Hematopoietic multipotent progenitor cell treated with erythropoietin and hydrocortisone succinate and interleukin-3 and kit ligand, for 17 days (in vitro differentiated cells): ENCODE measurements at places on chromosomes 6 and 20.

GRCh38 chr20:45088247-45088646 lies 12.7 kb downstream of the KCNS1 start:
- DNase-seq = no peak

DNA sequence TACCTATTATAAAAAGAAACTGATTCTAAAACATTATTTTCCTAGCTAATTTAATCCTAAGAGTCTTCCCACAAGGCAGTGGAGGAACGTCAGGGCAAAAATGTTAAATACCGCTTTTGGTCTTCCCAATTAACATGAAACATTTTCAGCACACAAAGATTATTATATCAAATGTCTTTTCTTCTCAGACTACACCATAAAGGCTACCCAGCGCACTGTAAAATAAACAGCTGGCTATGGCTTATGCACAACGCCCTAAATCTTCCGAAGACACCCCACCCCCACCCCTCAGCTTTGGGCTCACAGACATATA lies 1.0 kb downstream of the NUDT3 start:
- peak; percentile 29 for DNase-seq

GRCh38 chr6:21999741-22000140 lies 297.1 kb downstream of the PRL start:
- no peak for DNase-seq

DNA sequence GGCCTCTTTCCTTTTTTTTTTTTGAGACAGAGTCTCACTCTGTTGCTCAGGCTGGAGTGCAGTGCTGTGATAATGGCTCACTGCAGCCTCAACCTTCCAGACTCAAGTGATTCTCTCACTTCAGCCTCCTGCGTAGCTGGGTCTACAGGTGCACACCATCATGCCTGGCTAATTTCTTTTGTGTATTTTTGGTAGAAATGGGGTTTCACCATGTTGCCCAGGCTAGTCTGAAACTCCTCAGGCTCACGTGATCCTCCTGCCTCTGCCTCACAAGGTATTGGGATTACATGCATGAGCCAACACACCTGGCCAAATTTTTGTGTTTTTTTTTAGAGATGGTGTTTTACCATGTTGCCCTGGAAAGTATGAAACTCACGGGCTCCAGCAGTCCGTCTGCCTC lies 29.3 kb downstream of the SRC start:
- no peak for DNase-seq

- DNase-seq = no peak
These were observed 67.5 kb downstream of the MTHFD1L start for GRCh38 chr6:150932996-150933395.

DNA sequence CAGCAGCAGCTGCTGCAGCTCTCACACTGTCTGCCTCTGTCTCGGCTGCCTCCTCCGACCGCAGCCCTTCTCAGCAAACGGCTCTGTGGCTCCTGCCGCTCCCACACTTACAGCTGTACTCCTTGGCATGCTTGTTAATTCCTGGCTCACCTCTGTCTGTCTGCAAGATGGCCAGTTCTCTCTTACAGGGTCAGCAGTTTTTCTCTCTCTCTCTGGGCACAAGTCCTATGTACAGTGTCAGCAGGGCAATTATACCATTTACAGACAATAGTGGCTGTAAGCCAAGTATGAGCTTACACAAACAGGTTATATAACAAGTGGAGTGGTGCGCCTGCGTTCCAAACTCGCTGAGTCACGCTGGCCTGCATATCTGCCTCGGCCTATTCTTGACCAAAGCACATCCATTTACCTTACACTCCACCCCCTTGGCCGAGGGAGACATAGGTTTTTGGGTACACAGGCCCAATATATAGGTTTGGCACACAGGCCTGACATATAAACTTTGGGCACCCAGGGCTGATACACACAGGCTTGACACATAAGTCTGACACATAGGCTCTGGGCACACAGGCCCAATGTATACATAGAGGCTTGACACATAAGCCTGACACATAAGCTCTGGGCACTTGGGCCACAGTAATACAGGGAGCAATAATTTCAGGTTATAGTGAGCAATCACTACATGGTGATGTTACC lies 4.4 kb downstream of the ZKSCAN3 start:
- peak; percentile 37 for DNase-seq

DNA sequence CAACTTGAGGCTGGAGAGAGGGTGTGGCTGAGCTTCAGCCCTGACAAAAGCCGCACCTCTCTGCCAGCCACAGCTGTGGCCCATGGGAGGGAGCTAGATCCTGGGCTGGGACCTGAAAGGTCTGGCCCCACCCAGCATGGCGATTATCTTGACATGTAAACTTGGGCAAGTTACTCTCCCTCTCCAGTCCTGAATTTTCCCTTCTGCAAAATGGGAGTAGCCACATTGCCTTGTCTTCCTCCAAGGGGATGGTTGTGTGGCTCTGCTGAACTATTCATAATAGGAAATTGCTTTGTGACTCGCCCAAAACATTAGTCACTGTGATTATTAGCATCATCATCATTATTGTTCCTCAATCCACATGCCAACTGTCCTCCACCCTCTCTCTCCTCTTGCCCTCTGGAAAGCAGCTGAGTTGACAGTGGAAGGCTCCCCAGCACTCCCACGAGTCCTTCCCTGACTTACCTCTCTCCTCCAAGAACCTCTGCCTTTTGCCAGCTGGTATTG lies 23.0 kb upstream of the RBPJL start:
- no peak for DNase-seq

DNA sequence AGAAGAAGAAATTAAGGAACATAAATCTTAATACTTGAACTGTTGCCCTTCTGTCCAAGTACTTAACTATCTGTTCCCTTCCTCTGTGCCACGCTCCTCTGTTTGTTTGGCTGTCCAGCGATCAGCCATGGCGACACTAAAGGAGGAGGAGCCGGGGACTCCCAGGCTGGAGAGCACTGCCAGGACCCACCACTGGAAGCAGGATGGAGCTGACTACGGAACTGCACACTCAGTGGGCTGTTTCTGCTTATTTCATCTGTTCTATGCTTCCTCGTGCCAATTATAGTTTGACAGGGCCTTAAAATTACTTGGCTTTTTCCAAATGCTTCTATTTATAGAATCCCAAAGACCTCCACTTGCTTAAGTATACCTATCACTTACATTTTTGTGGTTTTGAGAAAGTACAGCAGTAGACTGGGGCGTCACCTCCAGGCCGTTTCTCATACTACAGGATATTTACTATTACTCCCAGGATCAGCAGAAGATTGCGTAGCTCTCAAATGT lies 17.1 kb downstream of the IRF4 start:
- no peak for DNase-seq

GRCh38 chr20:19644085-19644484 lies 114.0 kb upstream of the RIN2 start:
- DNase-seq = no peak

GRCh38 chr20:24698189-24698588 lies 228.8 kb downstream of the SYNDIG1 start:
- no peak for DNase-seq
